ENCODE measurements at places on chromosomes 11 and 22. TPM values are rescaled to one million over a fixed set of nuclear protein-coding genes. Genes with fewer than 3 reads are reported as not detected.

Gene TMPRSS13
- total RNA-seq: 1.4 TPM

Gene APOBEC3A
- not detected for total RNA-seq

Gene NCR3LG1
- 5.9 TPM for total RNA-seq

Gene CRYAB
- total RNA-seq: not detected

- H3K27me3 ChIP-seq: no peaks in the 10 kb centered on the region
- H3K4me1 ChIP-seq: peaks cover 17% of the 10 kb centered on the region
- no peak overlapping the region for H3K27ac ChIP-seq
- H3K36me3 ChIP-seq: no peaks in the 10 kb centered on the region
These were observed 71.5 kb downstream of the FCHSD2 start for GRCh38 chr11:73070653-73071052.

DNA sequence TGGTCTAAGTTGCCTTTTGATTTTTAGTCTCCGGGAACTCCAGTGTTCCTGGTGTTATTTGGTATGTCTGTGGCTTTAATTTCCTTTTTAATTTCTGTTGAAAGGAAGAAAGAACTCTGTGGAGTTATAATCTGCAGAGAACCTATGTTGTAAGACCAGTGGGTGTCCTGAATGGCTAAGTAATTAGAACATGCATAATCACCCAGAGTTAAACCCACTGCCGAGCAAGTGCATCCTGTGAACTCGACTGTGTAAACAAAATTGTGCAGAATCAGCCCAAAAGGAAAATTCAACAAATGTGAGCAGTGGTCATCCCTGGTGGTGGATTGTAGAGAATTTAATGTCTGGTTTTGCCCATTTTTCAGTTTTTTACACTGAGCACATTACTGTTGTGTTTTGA is 162.5 kb downstream of the COMMD9 start:
- no peaks in the 10 kb centered on the region for H3K27me3 ChIP-seq
- no peaks in the 10 kb centered on the region for H3K36me3 ChIP-seq

DNA sequence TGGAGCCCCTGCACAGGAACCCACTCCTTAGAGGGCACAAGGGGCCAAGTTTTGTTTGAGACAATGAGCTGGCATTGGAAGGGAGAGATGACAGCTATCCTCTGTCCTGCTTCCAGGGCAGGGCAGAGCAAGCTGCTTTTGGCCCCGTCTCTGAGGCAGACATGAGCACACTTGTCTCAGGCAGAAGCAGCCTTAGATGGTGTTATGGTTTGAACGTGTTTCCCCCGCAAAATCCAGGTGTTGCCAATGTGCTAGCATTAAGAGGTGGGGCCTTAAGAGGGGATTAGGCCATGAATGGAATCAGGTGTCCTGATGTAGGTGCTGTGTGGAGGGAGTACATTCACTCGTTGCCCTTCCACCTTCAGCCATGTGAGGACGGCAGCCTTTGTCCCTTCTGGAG is 2.5 kb downstream of the TP53AIP1 start:
- H3K27ac ChIP-seq: no peak overlapping the region
- no peak for DNase-seq
- no peaks in the 10 kb centered on the region for H3K36me3 ChIP-seq
- no peaks in the 10 kb centered on the region for H3K4me1 ChIP-seq

DNA sequence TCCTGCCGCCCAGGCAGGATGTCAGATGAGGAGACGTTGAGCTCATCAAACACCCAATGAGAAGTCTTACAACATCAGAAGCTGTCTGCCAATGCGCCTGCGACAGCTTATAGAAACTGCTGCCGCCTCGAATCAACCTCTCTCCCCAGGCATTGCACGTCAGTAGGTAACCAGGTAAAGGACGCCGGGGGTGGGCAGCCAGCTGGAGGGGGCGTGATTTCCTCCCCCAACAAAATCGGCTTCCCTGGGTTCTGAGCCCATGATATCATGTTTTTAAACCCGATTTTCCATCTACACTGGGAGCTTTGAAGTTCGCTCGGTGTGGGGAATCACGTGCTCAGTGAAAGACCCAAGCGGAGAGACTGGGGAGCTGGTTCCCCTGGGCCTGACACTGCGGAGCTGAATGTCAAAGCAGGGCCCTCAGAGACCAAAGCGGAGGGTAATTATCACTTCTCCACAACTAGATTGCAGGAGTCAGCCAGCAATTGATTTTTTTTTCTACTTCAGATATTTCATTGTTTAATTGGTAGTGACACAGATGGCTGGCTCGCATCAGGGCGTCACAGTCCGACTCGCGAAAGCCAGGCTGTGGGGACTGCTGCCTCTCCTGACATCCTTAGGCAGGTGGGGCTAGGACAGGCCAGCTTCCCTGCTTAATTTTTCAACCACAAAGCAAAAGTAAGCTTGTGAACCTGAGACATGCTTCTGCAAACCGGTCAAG is 15.4 kb downstream of the FAM83F start:
- no peaks in the 10 kb centered on the region for H3K27me3 ChIP-seq
- peaks cover 6% of the 10 kb centered on the region for H3K4me1 ChIP-seq
- peak overlapping the region; percentile 39 for H3K4me3 ChIP-seq
- H3K27ac ChIP-seq: no peak overlapping the region
- H3K36me3 ChIP-seq: no peaks in the 10 kb centered on the region
- DNase-seq: peak; percentile 72

DNA sequence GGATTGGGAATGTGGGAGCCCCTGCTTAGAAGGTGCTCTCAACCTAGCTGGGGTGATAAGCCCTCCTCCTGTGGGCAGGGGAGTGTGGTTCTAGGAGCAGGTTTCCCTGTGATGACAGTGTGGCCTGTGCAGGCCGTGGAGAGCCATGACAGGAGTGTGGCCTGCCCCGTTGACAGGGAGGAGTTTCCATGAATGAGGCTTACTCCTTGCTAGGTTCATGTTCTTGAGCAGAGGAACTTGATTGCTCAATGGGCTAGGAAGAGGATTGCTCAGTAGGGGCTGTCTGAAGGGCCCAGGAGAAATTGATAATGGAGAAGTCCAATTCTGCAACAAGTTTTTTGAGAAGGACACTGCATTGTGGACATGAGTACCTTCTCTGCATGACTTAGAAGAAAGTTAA is 92.0 kb downstream of the PPP6R3 start:
- H3K36me3 ChIP-seq: peaks cover 34% of the 10 kb centered on the region
- H3K27ac ChIP-seq: no peak overlapping the region
- no peaks in the 10 kb centered on the region for H3K27me3 ChIP-seq
- no peak for DNase-seq

- H3K36me3 ChIP-seq: no peaks in the 10 kb centered on the region
- no peaks in the 10 kb centered on the region for H3K4me1 ChIP-seq
- H3K27me3 ChIP-seq: no peaks in the 10 kb centered on the region
- DNase-seq: no peak
- no peak overlapping the region for H3K4me3 ChIP-seq
These were observed 10.0 kb downstream of the MUC5AC start for GRCh38 chr11:1167751-1168231.

Measured in CD8-positive, alpha-beta memory T cell (primary cell).